ENCODE measurements at places on chromosomes 3 and 15. TPM values are rescaled to one million over a fixed set of nuclear protein-coding genes. Genes with fewer than 3 reads are reported as not detected.

The CFAP20DC gene
- total RNA-seq: 3.5 TPM

The DPH6 gene
- total RNA-seq: 14.0 TPM

The CGNL1 gene
- not detected for total RNA-seq

- peak within 1 kb of the TSS; percentile 83 for H3K4me3 ChIP-seq
- H3K27me3 ChIP-seq: no peaks in the 10 kb centered on the region
- H3K27ac ChIP-seq: peak within 1 kb of the TSS; percentile 80
- DNase-seq: peak; percentile 92
- H3K36me3 ChIP-seq: peaks cover 74% of the 10 kb centered on the region
Measured at GRCh38 chr3:44729384-44729910, at the start of gene ZNF501. Gene ZNF501, plus strand, starts transcription at chr3:44729635. Its CDS starts 4,787 bp downstream, at chr3:44734422.

DNA sequence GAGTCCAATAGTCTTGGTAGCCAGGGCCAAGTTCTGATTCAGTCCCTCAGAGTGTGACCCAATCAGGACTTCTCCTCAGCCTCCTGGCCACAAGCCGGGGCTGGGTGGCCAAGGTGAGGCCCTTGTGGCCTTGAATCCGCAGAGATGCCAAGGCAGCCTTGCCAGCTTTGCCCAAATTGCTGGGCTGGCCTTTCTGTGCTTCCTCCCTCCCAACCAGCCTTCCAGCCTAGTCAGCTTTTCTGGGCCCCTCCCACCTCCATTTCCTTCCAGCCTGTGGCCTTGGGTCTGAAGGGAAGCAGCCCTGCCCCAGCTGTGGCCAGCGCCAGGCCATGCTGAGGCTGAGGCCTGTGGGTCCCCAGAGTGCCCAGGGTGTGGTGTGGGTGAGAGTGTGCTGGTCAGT is 34.3 kb upstream of the ANKDD1A start:
- no peaks in the 10 kb centered on the region for H3K36me3 ChIP-seq
- DNase-seq: no peak
- H3K4me3 ChIP-seq: no peak overlapping the region
- H3K27ac ChIP-seq: peak overlapping the region; percentile 42
- H3K4me1 ChIP-seq: peaks cover 25% of the 10 kb centered on the region

DNA sequence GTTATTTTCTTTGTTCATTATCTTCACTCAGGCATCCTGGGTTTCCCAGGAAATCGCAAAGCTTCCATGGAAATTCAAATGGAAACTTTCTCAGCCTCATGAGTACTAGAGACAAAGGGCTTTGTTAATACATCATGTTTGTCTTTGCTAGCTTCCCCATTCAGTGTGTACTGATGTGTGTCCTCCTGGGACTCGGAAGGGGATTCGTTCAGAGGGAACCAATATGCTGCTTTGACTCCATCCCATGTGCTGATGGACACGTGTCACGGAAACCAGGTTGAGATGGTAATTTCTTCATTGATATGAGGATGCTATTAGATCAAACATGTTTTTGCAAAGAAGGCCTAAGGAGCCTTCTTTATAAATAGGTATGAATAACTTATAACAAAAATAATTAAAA is 87.0 kb upstream of the KCNAB1 start:
- H3K27ac ChIP-seq: no peak overlapping the region
- DNase-seq: no peak
- no peaks in the 10 kb centered on the region for H3K4me1 ChIP-seq
- no peak overlapping the region for H3K4me3 ChIP-seq
- H3K36me3 ChIP-seq: no peaks in the 10 kb centered on the region

GRCh38 chr3:174382878-174383277 is 476.3 kb upstream of the NAALADL2 start:
- no peak for DNase-seq
- H3K4me1 ChIP-seq: no peaks in the 10 kb centered on the region
- no peak overlapping the region for H3K27ac ChIP-seq
- no peak overlapping the region for H3K4me3 ChIP-seq
- H3K27me3 ChIP-seq: no peaks in the 10 kb centered on the region
- no peaks in the 10 kb centered on the region for H3K36me3 ChIP-seq

- H3K27me3 ChIP-seq: peaks cover 3% of the 10 kb centered on the region
- no peak for DNase-seq
- H3K4me1 ChIP-seq: peaks cover 2% of the 10 kb centered on the region
Measured at GRCh38 chr3:110296885-110297284, 774.7 kb upstream of the NECTIN3 start.

- no peak overlapping the region for H3K4me3 ChIP-seq
- H3K27me3 ChIP-seq: no peaks in the 10 kb centered on the region
- DNase-seq: no peak
- H3K4me1 ChIP-seq: peaks cover 22% of the 10 kb centered on the region
- H3K36me3 ChIP-seq: no peaks in the 10 kb centered on the region
Measured at GRCh38 chr3:30292192-30292893, 314.1 kb upstream of the TGFBR2 start.

DNA sequence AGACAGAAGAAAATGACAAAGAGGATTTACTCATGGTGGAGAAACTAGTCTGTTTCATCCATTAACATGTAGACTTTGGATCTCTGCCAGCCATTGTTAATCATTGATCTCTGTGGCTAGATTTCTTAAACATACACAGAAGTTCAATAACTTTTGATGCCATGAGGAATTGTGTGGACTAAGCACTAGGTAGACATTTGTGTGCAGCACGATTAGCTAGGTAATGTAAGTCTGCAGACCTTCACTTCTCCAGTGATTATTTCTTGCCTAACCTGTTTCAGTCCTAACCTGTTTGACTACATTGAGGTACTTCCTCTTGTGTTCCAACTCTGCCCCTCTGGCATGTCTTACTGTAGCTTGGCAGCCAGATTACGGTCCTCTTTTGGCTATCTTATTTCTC is 928.5 kb upstream of the ROBO1 start:
- no peaks in the 10 kb centered on the region for H3K27me3 ChIP-seq
- no peak overlapping the region for H3K27ac ChIP-seq
- H3K4me1 ChIP-seq: no peaks in the 10 kb centered on the region
- H3K4me3 ChIP-seq: no peak overlapping the region
- DNase-seq: no peak

- no peaks in the 10 kb centered on the region for H3K4me1 ChIP-seq
- DNase-seq: no peak
- peaks cover 2% of the 10 kb centered on the region for H3K27me3 ChIP-seq
Measured at GRCh38 chr3:14267976-14268375, 89.4 kb downstream of the LSM3 start.

- no peak overlapping the region for H3K4me3 ChIP-seq
- H3K27ac ChIP-seq: no peak overlapping the region
- no peak for DNase-seq
- H3K27me3 ChIP-seq: no peaks in the 10 kb centered on the region
Measured at GRCh38 chr15:98142572-98142971, 182.1 kb downstream of the ARRDC4 start.

DNA sequence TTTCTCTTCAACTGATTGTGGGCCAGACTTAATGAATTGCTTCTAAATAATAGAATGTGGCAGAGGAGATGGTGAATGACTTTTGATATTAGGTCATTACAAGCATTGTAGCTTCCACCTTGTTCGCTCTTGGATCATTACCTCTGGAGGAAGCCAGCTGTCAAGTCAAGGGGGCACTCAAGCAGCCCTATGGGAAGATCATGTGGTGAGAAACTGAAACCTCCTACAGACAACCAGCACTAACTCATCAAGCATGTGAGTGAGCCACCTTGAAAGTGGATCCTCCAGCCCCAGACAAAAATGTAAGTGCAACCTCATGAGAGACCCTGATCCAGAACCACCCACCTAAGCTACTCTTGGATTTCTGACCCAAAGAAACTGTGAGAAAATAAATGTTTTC is 109.8 kb upstream of the TBC1D5 start:
- no peak overlapping the region for H3K4me3 ChIP-seq
- H3K4me1 ChIP-seq: peaks cover 2% of the 10 kb centered on the region
- H3K27ac ChIP-seq: no peak overlapping the region
- peaks cover 2% of the 10 kb centered on the region for H3K27me3 ChIP-seq
- DNase-seq: no peak

All from activated CD4-positive, alpha-beta T cell treated with anti-CD3 and anti-CD28 coated beads for 36 hours (primary cell).